Suppressor macrophage (primary cell): ENCODE measurements at places on chromosomes 3 and 15.

GRCh38 chr15:86555939-86556338, 476.3 kb downstream of the AGBL1 start:
- DNase-seq: no peak

DNA sequence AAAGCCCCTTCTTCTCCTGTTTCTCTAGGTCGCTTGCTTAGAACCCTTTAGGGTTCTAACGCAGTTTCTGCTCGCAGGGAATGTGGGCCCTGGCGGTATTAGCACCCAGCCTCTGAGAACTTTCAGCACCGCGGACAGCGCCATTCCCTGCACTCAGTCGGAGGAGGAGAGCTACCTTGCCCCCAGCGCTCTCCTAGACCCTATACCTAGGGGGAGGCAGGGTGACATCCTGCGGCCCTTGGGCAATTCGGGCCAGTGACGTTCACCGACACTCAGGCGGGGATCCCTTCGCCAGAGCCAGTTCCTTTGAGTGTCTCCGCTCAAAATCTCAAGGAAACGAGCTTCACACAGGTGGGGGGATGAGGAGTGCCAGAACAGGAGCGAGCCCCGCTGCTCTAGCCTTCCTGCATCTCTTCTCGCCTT, 1.3 kb downstream of the SLC7A14 start:
- peak; percentile 48 for DNase-seq

- no peak for DNase-seq
Measured at GRCh38 chr3:73470860-73471259, 153.9 kb downstream of the PDZRN3 start.

DNA sequence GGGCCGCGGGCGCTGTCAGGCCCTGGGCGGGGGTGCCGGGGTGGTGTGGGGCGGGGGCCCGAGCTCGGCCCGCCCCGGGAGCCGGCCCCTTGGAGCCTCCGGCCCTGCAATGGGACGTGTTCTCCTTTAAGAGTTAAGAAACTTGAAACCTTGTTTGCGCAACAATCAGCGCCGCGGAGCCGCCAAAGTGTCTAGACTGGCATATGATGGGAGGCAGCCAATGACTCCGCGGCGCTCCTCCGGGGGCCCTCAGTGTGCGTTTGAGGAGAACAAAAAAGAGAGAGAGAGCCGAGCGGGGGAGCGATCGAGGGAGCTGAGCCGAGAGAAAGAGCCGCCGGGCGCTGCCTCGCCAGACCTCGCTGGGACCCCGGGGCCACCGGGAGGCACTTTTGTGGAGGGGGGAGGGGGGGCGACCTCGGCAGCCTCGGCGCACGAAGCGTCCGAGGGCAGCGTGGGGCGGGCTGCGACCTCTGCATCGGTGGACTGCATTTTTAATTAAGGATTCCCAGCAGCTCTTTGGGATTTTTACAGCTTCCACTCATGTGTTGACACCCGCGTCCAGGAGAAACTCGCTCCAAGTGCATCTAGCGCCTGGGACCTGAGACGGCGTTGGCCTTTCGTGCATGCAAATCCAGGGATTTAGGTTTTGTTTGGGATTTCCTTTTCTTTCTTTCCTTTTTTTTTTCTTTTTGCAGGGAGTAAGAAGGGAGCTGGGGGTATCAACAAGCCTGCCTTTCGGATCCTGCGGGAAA, at the start of gene SMAD6:
SMAD6 (plus strand) TSS at position 202 of the 752 bp plus-strand sequence. CDS start 1,023 bp downstream, outside the sequence.
- DNase-seq: peak; percentile 98

DNA sequence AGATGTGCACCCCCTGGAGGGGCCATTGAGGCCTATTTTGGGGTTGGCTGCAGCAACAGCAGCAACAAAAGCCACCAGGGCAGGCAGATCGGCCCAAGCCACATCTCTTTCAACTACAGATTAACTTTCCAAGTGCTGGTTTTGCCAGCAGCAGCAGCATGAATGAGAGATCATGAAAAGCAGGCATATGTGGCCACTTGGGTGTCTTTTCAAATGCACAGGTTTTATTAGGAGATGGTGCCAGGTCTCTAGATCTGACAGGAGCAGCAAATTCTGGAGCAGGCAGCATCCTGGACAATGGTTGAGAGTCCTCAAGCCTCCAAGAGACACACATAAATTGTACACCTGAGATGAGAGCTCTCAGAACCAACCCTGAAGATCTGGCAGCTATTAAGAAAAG, 31.7 kb upstream of the CCDC66 start:
- DNase-seq: no peak

- DNase-seq: no peak
Measured at GRCh38 chr3:129421988-129422745, 6.3 kb downstream of the EFCAB12 start.

DNA sequence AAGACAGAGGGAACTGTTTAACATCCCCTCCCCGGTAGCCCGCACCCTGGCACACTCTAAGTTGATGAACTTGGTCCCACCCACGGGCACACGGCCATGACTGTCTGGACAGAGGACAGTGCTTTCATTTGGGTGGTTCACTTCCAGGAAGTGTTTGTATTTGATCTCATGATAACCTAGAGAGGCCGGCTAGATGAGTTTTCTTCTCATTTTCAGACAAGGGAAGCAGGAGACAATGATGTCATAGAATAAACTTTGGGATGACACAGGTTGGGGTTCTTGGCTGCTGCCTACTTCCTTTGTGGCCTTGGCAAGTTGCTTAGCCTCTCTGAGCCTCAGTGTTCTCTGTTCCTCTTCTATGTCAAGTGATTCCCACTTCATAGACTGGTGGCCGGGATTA, 16.1 kb upstream of the LYSMD4 start:
- DNase-seq: peak; percentile 64

- DNase-seq: no peak
Measured at GRCh38 chr3:17580901-17581300, 161.5 kb downstream of the TBC1D5 start.

GRCh38 chr15:52039925-52040781, 21.1 kb downstream of the MAPK6 start:
- peak; percentile 71 for DNase-seq

DNA sequence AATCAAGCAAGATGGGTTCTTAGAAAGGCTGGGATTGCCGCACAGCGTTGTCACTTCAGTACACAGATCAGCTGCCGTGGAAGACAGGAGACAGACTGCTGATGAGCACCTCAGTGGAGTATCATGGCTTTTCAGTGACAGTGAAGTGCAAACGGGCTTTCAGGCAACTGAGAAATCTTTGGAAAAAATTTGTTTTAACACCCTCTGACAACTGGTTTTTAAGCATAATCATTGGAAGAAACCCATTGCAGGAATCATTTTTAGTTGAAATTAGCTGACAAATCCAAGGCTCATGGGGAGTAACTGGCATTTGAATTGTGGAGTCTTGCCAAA, 418.8 kb downstream of the OTOL1 start:
- no peak for DNase-seq

- DNase-seq: no peak
Measured at GRCh38 chr15:44250566-44251205, 37.8 kb upstream of the GOLM2 start.

GRCh38 chr3:38960953-38961622, 90.7 kb downstream of the SCN11A start:
- DNase-seq: peak; percentile 75

DNA sequence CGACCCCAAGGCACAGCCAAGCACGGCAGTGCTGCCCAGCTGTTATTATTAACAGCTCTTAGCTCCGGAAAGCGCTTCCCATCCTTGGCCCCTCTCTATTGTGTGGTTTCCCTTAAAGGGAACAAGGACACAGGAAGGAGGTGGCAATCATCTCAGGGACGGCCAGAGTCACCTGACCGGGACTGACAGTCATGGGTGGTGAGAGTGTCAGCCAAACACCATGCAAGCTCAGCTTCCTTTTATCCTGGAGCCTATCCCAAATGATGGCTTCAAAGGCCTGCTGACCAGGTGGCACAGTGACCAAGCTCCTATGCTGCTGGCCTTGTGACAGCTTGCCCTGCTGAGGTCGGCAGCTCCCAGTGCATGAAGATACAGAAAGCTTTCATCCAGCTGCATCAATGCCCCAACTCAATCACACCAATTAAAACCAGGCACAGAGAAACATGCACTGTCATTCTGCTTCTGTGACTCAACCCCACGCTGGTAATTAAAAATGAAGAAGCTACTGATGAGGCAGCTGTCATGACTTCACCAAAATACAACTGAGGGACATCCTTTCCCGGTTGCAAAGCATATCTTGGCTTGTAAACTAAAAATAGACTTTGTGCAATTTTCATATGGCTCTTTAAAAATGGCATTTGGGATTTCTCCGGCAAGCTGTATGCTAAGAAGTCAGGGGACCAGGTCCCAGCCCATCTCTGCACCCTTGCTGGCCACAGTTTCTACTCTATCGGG, 34.0 kb downstream of the PCSK6 start:
- DNase-seq: peak; percentile 83

DNA sequence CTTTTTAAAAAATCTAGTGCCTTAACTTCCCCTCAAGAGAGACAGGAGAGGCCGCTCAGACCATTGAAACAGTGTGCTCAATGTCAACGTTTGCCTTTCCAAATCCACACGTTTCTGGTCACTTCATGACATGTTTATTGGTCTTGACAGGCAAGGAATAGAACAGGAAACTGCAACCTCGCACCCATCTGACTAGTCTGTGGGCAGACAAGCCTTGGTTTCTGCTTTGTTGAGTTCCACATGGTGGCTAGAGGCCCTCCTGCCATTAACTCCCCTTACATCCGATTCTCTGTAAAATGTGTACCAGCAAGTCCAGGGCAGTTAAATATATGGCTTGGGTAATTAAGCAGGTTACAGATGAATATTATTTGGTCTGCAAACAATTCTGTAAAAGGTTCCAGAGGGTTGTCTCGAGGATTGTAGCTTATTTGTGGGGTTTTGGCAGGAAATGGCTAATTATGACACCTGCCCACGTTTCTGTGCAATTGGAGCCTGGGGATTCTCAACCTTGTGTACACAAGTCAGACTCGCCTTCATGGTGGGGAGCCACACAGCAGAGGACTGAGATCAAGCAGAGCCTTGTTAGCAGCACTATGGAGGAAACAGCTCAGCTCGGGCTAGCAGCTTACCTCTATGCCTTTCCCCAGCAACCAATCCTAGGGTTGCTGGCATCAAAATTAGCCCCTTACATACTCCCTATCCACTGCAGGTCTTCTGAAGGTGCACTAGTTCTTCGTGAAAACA, 317.5 kb upstream of the IGF1R start:
- DNase-seq: no peak

DNA sequence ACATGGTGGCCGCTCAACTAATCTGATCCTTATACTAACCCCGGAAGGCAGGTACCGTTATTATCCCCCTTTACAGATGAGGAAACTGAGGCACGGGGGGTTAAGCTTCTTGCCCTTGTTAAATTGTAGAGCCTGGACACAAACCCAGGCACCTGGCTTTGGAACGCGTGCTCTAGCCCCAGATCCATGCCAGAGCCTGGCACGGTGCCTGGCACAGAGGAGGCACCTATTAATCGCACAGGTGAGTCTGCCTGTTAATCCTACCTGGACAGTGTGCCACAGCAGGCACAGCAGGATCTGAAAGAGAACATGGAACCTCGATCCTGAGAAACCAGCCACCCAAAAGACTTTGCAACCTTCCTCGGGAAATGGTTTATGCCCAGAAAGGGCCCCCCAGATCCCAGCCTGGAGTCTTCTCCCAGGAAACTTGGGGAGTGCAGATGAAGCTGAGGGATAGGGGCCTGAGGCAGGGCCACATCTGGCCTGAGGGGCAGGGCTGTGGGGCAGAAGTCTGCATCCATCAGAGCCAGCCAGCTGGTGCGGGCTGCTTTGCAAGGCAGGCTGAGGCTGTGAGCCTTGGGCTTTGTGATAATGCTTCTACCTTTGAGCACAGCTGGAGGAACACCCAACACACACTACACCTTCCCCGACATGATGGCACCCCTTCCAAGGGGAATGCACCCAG, 55.3 kb upstream of the SLC6A1 start:
- DNase-seq: no peak

- DNase-seq: no peak
Measured at GRCh38 chr15:80523746-80524145, 119.6 kb downstream of the ARNT2 start.

DNA sequence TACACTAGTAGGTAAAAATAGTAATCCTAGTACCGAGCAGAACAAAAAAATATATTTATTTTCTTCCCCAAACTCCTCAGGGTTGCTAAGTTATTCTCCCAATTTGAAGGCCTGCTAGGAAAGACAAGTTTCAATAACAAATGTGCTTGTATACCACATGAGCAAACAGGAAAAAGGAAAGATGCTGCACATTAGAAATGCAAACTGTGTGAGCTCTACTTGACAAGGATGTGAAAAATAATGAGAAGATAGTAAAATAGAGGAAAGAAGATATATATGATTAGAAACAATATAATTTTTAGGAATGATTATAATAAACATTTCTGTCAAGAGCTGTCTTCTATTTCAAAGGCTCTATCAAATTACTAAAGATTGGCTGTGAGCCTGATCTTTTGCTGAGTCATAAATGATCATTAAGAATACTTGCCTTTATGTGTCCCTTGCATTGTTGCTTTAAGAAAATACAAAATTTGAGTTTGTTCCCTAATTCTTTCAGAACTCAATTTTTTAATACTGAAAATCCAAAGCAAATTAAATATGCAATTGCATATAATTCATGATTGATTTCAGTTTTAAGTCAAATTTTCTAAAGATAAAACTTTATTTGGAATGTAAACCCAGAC, 174.2 kb downstream of the NEK10 start:
- DNase-seq: no peak

DNA sequence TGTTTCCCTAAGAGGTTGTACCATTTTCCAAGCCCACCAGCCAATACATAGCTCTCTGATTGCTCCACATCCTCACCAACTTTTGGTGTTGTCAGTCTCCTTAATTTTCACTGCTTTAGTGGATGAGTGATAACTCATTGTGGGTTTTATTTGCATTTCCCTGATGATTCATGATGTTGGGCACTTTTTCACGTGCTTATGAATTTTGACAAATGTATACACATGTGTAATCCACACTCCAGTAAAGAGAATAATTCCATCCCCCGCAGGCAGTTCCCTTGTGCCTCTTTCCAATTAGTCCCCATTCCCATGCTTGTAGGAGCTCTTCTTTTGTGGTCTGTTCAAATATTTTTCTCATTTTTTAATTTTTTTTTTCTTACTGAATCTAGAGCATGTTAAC, 52.4 kb downstream of the ANP32A start:
- DNase-seq: no peak

GRCh38 chr3:128706086-128706615, 19.8 kb upstream of the RAB7A start:
- DNase-seq: no peak

GRCh38 chr3:189502256-189502655, 128.9 kb upstream of the TP63 start:
- DNase-seq: no peak

DNA sequence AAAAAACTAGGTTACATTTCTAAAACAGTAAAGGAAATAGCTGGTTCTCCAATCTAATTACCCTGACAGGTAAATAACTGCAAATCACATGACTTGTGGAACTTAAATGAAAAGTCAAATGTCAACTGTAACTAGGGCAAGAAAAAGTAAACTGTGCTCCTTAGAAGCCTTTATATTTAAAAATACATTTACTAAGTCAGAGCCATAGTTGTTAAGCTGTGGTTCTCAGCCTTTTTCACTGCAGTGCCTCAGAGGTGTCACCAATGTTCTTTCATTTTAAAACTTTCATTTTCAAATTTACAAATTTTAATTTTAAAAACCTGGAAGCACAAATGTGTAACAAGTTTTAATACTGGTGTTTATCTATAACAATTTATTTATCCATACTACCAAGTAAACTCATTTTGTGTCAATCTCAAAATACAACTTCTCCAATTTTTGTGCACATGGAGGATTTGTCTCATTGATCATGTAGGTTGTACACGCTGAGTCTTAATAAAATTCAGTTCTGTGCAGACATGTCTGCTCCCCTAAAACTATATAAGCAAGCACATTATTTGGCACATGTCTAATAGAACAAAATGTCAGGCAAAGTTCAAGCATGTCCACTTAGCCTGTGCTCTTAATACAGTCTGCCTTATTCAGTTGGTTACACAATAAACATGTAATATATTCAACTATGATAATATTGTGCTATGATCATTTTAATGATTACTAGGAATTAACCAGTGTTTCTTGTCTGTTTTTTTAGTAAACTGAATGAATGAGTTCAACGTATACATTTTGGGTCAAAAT, 70.4 kb downstream of the DLG1 start:
- DNase-seq: no peak
